ENCODE measurements at places on chromosomes 7 and 10.

DNA sequence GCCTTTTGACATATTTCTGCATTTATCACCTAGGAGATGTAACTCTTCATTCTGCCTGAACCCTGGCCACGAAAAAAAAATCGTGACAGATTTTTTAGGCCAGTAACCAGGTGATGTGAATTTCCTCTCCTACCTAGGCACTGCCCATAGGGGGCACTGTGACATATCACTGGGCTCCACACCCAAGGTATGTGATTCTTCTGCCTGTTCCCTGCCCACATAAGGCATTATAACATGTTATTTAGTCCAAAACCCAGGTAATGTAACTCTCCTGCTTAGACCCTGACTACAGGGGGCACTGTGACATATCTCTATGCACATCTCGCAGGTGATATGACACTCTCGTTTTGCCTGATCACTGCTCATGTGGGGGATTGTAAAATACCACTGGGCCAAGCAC is 29.5 kb upstream of the ZNF107 start:
- no peak for DNase-seq

DNA sequence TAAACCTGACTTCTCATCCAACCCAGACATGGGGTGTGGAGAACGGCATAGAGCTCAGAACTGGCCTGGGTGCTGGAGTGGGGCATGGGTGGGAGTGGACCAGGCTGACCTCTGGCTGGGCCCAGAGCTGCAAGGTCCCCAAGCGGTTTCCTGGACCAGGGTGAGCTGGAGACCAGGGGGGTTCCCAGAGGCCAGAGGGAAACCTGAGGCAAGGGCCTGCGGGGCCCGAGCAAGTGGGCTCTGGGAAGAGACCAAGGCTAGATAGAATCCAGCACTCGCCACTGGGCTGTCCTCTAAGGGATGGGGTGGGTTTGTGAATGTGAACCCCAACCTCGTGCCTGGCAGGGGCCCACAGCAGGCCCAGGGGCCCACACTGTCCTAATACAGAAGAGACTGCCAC is 39.4 kb upstream of the RET start:
- no peak for DNase-seq

DNA sequence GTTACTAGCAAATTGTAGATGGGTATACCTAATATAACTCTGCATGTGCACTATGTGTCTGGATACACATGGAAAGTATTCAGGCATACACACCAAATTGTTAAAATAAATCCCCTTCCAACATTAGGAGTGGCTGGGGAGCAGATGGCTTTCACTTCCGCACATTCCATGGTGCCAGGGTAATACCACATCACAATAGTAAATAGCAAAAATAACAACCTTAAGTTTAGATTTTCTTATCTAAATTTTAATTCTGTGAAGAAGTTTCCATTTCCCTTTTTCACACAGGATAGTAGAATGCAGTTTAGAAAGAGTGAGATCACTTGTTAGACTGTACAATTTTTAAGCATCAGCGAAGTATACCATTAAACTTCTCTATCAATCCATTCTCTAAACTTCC is 5.8 kb upstream of the ALOX5 start:
- DNase-seq: no peak

GRCh38 chr10:45509491-45509890 is 135.5 kb downstream of the ALOX5 start:
- DNase-seq: no peak

DNA sequence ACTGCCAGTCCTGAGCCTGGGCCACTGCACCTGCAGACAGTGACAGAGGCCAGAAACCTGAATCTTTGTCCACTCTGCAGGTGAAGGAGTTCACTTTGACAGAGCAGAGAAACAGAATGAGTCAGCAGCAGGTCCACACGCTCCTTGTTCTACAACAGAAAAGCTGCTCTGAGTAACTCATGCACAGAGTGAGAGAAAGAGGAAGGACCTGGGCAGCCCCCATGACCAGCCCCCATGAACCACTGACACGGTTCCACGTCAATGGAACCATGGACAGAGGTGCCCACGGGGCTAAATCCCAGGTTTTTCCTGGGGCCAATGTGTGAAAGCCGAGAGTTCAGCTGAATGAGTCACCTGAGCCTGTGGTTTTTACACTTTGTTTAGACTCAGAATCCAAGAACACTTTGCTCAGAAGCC is 40.8 kb upstream of the CTBP2 start:
- DNase-seq: no peak

DNA sequence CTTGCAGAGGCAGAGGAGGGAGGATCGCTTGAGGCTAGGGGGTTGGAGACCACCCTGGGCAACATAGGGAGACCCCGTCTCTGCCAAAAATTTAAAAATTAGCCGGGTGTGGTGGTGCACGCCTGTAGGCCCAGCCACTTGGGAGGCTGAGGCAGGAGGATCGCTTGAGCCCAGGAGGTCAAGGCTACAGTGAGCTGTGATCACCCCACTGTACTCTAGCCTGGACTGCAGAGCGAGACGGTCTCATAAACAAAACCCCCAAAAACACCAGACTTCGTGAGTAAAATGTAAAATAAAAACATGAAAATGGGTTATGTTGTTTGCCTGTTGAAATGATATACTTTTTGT is 699 bp downstream of the LHPP start:
- no peak for DNase-seq

DNA sequence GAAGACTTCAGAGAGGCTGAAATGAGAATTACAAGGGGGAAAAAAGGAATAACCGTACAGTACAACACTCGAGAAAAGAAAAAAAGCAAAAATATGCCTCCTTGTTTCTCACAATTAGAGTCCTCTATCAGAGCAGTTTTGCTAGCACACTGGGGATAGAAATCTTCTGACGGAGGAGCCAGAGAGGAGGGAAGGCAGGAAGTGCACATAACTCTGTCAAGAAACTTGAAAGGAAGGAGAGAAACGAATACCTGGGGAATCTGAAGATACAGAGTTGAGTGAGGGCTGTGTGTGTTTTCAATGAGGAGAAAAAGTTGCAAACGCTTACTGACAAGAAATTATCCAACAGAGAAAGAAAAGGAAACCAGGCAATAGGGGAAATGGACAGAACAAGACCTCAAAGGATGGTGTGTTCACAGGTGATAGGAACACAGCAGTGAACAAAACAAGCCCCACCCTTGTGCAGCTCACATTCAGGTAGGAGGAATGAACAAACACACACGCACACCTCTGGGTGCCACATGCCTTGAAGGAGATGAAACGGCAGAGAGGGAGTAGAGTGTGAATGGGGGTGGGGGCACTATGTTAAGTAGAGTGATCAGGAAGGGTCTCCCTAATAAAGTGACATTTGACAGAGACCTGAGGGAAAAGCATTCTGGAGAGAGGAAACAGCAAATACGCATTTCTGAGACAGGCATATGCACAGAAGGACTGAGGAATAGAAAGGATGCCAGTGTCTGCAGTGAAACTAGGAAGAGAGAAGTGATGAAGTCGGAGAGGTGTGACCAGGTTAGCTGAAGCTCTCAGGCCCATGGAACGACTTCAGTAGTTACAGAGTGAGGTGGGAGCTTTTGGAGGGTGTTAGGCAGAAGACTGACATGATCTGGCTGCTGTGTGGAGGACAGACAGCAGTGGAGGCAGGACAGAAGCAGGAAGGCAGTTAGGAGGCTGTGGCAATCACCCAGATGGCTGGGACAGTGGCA is 46.7 kb upstream of the SPOCK2 start:
- DNase-seq: no peak

DNA sequence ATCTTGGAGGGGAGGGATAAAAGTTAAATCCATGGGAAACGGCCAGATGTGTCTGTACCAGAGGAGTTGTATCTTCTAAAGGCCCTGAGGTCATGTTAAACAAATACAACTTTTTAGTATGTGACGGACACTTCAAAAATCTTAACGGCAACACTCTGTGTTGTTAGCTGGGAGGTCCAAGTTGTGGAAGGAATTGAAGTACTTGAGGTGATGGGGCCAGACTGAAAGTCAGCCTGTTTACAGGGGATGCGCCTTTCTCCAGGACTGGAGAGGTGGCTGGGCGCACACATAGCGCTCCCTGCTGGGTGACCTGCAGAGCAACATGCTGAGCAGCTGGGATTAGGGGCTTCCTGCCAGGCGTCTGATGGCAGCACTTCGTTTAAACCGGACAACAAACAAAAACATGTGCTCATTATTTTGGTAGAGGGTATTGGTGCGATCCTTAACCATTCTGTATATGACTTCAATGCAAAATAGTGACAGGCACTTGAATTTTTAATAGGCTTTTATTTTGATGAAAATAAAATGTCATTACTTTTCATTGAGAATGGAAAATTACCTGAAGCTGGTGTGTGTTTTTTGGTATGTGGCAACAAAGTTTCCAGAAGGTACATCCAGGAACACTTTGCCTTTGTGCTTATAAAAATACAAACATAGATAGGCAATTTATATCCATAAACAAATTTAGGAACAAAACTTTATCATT is 198.2 kb downstream of the MLLT10 start:
- no peak for DNase-seq

DNA sequence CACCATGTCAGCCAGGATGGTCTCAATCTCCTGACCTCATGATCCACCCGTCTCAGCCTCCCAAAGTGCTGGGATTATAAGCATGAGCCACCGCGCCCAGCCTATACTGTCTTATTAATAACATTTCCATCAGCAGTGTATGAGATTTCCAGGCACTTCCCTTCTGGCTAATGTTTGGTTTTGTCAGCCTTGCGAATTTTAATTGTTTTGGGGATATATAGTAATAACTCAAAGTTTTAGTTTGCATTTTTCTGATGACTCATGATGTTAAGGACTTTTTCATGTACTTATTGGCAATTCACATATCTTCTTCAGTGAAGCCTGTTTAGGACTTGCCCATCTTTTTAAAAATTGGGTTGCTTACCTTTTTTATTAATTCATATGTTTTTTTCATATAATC is 76.0 kb downstream of the TMEM270 start:
- no peak for DNase-seq

- no peak for DNase-seq
These were observed 128.1 kb downstream of the JMJD1C start for GRCh38 chr10:63337455-63338251.
